ENCODE measurements at places on chromosomes 3 and 15.

DNA sequence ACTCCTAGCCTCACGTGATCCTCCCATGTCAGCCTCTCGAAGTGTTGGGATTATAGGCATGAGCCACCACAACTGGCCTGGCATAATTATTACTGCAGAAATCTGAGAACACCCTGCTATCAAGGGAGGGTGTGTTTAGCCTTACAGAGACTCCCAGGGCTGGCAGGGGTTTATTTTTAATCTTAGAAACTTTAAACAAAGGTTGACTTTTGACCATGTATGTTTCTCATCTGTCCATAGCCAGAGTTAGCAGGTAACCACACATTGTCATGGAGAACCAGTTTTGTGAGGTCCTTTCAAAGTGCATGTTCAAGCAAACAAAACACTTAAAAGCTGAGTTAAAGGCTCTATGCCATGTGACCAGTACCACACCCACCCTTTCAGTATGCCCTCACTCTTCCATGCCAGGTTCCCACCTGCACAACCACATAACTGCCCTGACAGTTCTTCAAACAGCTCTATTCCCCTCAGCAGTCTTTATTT, 11.1 kb downstream of the SIAH2 start:
- no peak for DNase-seq

DNA sequence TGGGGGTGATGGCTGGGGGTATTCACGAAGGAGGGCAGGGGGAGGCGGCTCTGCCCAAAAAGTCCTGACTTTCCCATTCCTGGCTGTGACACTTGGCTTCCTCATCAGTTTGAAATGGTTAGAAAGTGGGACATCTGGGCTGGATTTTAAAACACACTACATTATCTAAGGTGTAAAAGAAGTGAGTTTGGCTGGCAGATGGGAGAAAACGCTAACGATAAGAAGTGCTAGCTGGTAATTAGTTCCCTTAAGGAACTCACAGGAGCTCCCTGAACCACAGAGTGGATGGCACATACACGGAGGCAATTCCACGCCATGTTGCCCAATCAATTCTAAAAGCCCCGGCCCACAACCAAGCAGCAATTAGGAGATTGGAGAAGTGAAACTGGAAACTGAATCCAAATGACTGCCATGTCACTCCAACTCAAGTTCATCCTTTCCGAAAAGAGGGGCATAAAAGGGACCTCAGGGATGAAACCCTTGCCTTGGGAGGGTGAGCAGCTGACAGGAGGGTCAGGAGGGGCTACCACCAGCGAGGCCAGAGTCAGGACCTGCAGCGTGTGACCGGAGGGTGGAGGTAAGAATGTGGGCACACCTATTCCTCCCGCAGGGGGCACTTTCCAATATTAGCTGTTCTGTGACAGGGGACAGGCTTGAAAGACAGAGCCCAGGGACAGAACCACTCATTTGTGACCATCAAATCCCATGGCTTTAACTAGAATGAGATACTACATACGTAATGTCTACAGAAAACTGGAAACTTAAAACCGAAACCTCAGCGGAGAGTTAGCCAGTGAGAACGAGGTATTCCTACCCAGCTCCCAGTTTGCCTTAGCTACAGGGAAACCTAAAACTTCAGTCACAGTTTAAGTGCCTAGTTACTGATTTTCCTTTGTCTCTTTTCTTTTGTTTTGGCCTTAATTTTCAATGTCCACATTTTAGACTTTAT, 95.3 kb upstream of the OXTR start:
- DNase-seq: no peak

GRCh38 chr3:134001251-134001650, 28.5 kb downstream of the SLCO2A1 start:
- no peak for DNase-seq

DNA sequence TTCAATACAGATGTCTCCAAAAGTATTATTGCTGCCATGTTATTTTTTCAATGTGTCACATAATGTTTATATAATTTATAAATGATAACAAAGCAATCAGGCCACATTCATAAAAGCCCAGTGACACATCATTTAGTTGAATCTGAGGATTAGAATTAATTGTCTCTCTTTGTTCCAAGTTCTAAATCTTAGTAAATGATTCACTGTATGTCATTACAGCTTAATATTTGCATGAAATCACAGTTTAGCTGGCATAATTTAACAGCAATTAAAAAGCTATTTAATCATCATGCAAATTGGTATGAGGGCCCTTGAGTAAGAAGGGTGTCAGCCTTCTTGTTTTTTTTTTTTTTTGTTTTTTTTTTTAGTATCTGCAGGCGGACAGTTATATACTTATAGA, 427.0 kb downstream of the EPHA6 start:
- DNase-seq: no peak

GRCh38 chr15:68192804-68193486, 12.2 kb downstream of the CALML4 start:
- DNase-seq: no peak

- no peak for DNase-seq
These were observed 187.4 kb downstream of the OPA1 start for GRCh38 chr3:193780397-193780796.

- no peak for DNase-seq
These were observed 25.9 kb downstream of the HACL1 start for GRCh38 chr3:15575446-15575845.

DNA sequence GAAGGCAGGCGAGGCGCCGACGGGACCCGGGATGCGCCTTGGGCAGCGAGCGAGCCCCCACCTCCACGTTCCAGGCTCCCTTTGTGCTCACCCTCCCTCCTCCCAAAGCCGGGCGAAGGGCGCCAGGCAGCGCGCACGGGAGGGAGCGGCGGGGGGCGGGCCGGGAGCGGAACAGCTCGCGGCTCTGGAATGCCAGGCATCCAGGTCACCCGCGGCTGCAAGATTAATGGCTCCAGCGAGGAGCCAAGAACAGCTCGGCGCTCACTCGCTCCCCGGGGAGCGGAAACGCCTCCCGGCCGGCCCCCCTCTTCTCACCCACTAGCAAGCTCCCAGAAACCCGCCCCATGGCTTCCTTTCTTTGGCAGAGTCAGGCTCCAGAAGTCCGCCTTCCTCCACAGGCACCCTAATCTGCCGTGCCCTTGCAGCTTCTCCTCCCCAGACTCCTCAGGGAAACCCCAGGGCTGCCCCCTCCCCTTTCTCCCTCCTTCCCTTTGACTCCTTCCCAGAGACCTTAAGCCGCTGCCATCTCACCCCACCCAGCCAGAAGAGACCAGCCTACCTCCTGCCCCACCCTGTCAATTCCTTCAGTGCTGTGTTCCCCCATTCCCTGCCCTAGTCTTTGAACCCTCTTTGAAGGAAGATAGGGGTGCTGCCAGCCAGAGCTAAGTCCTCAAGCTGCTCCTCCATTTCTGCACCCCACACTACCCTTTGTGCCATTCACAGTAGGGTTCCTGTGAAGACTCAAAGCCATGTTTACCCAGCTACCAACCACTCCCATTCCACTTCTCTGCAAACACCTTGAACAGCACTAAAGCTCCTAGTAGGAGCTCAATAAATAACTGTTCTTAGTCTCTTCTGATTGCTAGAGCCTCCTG, 9.9 kb downstream of the AMOTL2 start:
- DNase-seq: peak; percentile 74

GRCh38 chr3:78712941-78713340, 1054.9 kb downstream of the ROBO1 start:
- no peak for DNase-seq

- peak; percentile 51 for DNase-seq
These were observed 19.0 kb upstream of the PRICKLE2 start for GRCh38 chr3:64244011-64244942.

GRCh38 chr15:47725906-47726305, 8.6 kb downstream of the SEMA6D start:
- no peak for DNase-seq

DNA sequence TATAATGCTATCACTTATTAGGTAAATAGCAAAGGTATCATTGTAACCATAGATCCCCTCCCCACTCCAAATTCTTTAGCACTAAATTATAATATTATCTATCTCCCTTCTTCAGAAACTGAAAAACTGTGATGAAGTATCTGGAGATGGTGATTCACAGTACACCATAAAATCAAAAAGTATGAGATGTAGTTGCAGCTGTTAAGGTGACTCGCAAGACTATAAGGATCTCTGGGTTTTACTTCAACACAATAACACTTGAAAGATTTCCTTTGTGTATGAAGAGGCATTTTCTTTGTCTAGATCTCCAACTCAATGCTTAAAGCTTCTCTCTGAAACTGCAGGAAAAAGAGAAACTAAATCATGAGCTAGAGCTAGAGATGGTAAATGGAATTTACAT, 46.9 kb downstream of the IFT57 start:
- DNase-seq: no peak

DNA sequence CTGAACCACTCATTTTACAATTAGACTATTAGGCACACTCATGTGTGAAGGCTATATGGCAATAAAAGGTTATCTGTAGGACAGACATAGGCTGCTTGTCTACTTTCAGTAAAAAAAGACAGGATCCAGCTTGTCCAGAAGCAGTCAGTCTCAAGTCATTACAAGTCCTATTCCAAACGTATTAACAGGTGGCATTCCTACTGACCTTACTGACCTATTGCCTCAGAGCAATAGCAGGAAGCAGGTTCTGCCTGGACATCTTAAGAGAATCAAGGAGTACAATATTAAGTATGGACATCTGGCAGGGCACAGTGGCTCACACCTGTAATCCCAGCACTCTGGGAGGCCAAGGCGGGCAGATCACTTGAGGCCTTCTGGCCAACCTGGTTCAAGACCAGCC, 7.0 kb downstream of the CMTM6 start:
- no peak for DNase-seq

Measured in HCT116 (cell line).